Left lobe of liver (tissue), 2 donors: ENCODE measurements at places on chromosomes 1 and 21. TPM values are rescaled to one million over a fixed set of nuclear protein-coding genes. Genes with fewer than 3 reads are reported as not detected.

- no peak for DNase-seq
Observed at GRCh38 chr1:35449334-35450008, 107.7 kb downstream of the KIAA0319L start.

DNA sequence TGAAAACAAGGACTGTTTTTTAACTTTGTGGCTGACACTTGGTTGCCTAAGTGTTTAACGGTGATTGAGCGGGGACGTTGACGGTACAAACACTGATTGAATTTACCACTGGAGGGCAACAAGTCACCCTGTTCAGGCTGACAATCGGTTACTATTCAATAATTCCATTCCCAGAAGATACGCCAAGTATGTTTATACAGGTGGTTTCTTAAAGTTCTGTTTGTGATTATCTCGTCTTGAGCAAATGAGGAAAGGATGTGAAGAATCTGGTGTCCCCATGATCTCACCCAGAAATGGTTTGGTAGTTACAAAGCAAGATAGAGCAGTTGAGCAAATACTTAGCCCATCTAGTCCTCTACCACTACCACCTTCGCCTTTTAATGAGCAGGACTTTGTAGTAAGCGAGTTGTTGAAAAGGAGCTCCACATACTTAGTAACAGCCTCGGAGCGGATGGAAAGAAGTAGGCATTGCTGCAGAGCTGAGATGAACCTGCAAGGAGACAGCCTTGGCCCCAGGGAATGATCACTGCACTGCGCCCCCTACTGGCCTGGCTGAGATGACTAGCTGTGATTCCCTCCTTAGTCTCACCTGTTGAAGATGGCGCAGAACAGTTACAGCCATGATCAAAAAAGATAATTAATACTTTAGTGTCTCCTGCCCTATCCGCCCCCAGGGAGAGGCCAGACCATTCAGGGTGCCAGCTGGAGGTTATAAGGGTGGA is 36.3 kb downstream of the IFNAR1 start:
- DNase-seq = peak; percentile 83

DNA sequence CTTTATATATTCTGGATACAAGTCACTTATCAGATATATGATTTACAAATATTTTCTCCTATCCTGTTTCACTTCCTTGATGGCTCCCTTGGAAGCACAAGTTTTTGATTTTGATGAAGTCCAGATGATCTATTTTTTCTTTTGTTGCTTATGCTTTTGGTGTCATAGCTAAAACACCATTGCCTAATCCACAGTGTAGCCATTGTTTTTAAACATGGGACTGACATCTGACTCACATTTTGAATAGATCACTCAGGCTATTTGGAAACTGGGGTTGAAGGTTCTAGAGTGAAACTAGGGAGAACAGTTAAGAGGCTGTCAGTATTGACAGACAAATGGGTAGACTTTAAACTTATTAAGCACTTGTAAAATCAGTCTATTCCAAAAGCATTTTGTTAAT is 16.6 kb downstream of the AK4 start:
- DNase-seq = no peak

The TNFSF18 gene
- 0.08 TPM for total RNA-seq

DNA sequence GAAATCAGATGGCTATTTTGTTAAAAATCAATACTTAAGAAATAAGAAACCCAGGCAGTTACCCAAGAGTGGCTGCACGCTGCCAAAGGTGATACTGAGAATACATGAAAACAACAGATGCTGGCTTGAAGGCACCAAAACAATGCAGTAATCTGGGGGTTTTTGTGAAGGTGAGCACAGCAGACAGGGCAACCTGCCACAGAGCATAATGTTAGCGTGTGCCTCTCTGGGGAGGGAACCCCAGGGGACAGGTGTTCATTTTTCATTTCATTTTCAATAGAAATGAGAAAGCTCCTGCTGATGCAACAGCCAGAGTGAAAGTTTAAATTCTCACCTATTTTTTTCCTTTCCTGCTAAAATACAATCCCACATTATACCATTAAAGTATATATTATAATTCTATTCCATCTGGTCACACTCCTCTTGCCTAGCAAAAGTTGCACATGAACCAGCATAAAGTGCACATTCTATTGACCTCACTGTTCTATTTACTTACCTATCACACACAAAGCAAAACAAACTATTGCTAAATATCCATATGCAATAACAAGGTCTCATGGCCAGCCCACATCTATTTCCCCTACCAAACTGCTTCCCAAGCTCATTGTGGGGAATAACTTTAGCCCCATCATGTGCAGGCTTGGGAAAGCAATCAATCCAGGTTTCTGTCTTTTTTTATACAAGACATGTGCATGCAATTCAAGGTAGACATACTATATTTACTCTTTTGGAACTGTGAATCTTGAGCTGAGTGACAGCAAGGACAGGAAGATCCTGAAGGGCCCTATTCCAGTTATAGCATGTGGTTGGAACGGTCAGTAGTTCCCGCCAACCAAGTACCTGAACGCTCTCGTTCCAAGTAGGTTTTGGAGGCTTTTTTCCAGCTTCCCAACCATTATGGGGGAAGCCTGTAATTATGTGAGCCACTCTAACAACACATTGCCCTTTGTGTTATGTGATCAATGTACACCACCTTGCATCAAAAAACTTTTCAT is 173.6 kb downstream of the RERE start:
- DNase-seq = peak; percentile 64
